ENCODE measurements at places on chromosomes 11 and 22.

GRCh38 chr11:115939104-115939730 lies 435.0 kb upstream of the CADM1 start:
- DNase-seq, result no peak

DNA sequence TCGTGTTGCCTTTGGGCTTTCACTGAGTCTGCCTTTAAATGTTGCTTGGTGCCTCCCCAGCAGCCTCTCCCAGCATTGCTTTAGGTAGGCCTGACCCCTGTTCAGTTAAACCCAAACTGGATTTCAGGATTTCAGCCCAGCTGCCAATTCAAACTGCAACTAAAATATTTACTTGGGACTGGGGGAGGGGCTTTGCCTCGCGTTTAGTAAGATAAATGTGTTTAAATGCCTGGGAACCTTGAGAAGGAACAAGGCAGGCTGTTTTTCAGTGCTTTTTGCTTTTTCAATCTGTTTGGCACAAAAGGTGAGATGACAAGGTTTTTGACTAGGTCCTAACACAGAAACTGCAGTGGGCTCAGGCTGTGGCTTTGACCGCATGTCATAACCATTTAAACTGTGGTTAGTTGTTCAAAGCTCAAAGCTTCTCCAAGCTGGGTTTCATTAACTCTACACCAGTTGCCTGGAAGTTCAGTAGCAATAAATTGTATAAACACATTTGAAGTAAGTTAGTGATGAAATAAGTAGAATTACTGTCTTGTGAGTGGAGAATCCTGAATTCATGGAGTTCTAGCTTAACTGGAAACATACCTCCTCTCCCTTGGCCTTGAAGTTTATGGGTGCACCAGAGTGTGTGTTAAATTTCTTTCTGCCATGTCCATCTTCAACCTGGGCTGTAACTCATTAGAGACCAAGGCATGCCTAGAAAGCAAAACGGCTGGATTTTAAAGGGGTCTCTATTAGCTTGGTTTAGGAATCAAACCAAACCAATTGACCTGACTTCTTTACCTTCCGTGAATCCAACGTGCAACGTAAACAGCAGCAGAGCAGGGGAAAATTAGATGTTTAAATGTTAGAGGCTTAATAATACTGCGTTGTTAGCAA lies 3.6 kb downstream of the PKNOX2 start:
- no peak for DNase-seq

- DNase-seq, result peak; percentile 62
These were observed 11.6 kb upstream of the TSKU start for GRCh38 chr11:76771446-76772099.

- no peak for DNase-seq
These were observed 29.0 kb downstream of the TTLL1 start for GRCh38 chr22:43060183-43060582.

DNA sequence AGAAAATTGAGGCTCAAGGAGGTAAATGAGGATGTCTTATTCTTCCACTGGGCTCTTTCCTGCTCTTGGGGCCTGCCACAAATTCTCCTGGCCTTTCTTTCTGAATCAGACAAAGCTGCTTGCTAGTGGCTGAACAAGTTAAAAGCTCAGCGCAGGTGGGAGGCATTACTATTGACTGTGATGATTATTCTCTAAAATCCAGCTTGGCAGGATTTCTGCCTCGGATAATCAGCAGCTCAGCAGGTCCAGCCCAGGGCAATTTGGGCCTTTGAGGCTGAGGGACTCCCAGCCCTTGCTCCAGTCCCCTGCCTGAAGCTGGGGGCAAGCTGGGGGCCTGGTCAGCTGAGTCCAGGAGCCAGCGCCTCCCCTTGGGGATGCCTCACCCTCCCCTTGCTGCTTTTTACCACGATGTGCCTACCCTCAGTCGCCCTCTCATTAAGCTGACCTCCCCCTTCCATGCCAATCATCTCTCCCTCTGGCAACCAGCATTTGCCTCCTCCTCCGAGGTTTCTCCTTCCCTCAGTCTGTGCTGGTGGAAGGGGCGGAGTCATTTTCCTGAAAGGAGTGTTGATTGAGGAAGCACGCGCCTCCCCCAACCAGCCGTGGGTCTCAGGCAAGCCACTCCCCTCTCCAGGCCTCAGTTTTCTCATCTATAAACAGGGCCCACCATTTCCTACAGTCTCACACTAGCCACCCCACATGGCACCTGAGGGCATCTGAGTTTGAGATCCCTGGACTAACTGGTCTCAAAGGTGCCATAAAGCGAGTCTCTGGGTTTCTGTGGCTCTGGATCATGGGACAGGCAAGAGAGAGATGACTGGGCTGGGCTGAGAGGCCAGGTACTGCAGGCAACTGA lies 60.6 kb upstream of the PRDM11 start:
- no peak for DNase-seq

- DNase-seq, result no peak
These were observed 33.1 kb upstream of the SEPTIN5 start for GRCh38 chr22:19680911-19681862.

DNA sequence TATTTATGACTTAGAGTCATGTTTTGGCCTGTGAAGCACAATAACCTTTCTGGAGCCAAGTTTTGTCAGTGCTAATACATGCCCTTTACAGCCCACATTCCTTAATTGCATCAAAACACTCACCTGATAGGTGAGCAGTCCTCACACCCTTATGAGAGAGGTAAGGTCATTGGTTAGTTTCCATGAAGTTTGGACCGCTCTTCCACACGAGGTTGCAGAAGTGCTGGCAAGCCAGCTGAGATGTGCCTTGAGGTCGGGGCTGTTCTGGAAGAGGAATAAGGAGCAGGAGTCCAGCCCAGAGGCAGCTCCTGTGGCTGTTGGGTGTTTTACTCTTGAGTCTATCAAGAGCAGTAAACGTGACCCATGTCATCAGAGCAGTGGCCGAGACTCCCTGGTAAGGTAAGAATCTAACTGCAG lies 76.3 kb downstream of the CYB5R2 start:
- peak; percentile 66 for DNase-seq

Measured in sigmoid colon (tissue), 7 donors.